ENCODE measurements at places on chromosomes 12 and 14.

DNA sequence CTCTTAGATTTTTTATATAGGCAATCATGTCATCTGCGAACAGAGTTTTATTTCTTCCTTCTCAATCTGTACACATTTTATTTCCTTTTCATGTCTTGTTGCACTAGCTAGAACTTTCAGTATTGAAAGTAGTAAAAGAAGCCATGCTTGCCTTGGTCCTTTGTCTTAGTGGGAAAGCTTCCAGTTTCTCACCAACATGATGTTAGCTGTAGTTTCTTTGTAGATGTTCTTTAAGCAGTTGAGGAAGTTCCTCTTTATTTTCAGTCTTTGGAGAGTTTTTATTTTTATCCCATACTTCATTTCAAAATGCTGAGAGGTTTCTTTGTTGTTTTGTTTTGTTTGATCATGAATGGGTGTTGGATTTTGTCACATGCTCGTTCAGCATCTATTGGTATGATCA, 12.7 kb upstream of the RIMKLB start:
- DNase-seq, result no peak

DNA sequence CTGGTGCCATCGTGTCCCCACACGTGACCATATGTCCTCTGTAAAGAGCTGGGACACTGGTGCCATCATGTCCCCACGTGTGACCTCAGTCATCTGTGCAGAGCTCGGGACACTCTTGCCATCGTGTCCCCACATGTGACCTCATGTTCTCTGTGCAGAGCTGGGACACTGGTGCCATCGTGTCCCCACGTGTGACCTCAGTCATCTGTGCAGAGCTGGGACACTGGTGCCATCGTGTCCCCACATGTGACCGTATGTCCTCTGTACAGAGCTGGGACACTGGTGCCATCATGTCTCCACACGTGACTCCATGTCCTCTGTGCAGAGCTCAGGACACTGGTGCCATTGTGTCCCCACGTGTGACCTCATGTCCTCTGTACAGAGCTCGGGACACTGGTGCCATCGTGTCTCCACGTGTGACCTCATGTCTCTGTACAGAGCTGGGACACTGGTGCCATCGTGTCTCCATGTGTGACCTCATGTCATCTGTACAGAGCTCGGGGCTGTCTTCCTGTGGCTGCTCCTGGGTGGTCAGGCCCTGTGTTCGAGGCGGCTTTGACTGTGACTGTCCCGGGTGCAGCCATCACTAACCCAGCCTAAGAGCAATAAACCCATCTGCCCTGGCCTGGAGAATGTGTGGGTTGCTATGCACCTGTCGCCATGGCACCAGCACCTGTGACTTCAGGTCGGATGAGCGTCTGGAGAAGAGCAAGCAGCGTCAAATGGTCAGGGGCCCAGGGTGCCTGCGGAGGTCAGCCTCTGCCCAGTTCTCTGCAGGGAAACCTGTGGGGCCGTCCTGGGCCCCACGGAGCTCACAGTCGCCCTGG, 334.4 kb downstream of the ADGRD1 start:
- DNase-seq, result no peak

- DNase-seq, result peak; percentile 66
Observed at GRCh38 chr14:91286530-91286937, 42.0 kb upstream of the GPR68 start.

GRCh38 chr14:100404419-100404818, 81.3 kb downstream of the SLC25A47 start:
- DNase-seq, result no peak

- DNase-seq, result no peak
Observed at GRCh38 chr14:74613211-74613914, 1.3 kb upstream of the LTBP2 start.

DNA sequence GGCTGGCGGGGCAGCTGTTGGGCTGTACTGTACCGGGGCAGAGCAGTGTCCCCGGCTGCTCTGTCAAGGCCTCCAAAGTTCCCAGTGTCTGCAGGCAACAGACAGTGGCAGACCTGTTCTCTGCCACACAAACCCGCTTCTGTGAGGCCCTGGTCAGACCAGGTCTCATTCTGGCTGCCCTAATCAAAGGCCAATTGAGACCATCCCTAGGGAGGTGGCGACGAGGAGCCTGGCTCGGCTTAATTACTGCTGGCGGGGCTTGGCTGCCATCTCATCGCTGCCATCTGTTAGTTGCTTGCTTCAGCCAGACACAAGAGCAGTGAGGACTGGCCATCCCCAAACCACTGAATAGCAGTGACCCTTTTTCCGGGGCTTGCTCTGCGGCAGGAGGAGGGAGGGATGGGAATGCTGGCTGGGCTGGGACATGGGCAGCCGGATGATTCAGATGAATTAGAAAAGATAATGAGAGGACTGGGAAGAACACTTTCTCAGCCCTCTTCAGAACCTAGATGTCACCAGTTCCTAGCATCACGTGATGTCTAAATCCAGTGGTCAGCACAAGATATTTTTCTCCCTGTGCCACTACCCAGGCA, 24.5 kb downstream of the ERG28 start:
- DNase-seq, result no peak

GRCh38 chr12:45256721-45257120, 40.8 kb downstream of the ANO6 start:
- DNase-seq, result no peak

- no peak for DNase-seq
Observed at GRCh38 chr12:20372326-20373096, 4.2 kb downstream of the PDE3A start.

DNA sequence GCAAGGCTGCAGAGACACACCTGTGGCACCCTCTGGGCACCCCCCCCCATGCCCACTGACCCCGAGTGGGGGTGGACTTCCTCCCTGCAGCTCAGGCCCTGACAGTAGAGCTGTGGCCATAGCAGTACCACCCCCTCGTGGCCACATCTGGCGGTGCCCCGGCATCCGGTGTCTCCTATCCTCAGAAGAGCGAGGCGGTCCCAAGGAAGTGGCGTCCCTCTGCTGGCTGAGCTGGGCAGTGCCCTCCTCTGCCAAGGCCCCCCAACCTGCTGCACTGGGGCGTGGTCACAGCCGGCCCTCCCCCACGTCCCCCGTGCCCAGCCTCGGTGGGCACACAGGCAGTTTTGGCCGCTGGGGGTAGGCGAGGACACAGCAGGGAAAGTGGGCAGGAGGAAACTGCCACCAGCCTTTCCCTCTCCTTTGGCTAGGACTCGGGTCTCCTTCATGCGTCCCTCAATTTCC, 6.0 kb upstream of the SLC6A12 start:
- peak; percentile 6 for DNase-seq

DNA sequence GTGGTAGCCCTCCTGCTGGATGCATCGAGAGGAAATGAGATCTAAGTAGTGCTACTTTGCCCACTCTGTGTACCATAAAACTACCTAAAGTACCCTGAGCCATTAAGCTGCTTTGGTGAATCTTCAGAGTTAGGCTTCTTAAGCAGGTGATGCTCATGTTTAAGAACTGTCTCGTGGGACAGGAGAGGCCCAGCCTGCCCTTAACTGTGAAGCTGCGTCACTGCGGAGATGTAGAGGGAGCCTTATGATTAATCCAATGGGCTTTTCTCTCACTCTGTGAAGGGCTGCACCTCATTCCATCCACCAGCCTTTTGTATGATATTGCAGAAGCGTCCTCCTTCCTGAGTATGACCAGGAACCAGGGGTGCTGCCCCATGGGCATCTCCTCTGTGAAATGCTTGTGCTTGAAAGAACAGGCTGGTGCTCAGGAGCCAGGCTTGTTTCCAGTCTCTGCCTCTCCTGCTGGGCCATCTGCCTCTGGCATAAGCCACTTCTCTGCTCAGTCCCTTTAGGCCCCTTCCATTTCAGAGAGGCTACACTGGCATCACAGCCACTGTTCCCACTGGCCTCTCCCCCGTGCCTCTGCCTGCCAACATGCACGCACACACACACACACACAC, 6.8 kb upstream of the CCDC177 start:
- no peak for DNase-seq

GRCh38 chr14:60315196-60315990, 66.4 kb downstream of the PPM1A start:
- DNase-seq, result no peak

- peak; percentile 43 for DNase-seq
Observed at GRCh38 chr12:6606331-6607131, 648 bp downstream of the CHD4 start.

GRCh38 chr12:32400866-32401265, 1.5 kb downstream of the FGD4 start:
- no peak for DNase-seq

GRCh38 chr14:81246461-81247270, 25.9 kb upstream of the GTF2A1 start:
- DNase-seq, result no peak

- no peak for DNase-seq
Observed at GRCh38 chr14:24875203-24875838, 174.6 kb downstream of the STXBP6 start.

- DNase-seq, result no peak
Observed at GRCh38 chr12:2753536-2753935, 41.2 kb upstream of the FKBP4 start.

DNA sequence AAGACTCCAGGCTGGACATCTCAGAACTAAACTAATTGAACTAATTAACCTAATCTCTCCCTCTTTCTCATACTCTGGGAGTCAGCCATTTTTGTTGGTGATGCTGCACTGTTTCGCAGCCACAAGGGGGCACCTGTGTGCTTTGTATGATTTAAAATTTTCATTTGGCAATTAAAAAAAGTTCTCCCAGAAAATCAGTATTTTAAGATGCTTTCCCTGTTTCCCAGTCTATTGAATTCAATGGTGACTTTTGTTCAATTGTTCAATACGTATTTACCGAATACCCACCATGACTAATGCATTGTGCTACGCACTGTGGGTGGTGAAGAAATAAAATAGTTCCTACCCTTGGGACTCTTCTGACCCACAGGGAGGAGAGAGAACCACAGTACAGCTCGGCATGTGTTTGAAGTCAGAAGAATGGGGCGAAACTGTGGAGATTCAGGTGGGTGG, 63.7 kb downstream of the ZNF664 start:
- peak; percentile 5 for DNase-seq

DNA sequence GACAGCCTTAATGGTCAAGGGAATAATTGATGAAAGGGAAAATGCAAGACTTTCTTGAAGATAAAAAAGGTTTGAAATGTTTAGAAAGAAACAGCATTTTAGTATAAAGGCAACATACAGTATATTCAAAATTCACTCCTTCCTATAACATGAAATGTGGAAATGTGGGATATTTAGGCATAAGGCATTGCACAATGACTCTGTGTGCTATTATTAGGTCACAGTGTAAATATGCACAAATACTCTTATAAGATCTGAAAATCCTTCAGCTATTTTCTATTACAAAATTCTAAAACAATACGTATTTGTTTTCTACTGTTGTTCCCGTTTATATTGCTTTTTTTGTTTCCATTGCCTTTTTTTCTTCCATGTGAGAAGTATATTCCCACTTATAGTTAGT, 127.7 kb downstream of the SLC16A7 start:
- no peak for DNase-seq

- no peak for DNase-seq
Observed at GRCh38 chr12:20272161-20272560, 96.2 kb upstream of the PDE3A start.

GRCh38 chr12:107404981-107405380, 280.6 kb upstream of the PWP1 start:
- DNase-seq, result no peak

DNA sequence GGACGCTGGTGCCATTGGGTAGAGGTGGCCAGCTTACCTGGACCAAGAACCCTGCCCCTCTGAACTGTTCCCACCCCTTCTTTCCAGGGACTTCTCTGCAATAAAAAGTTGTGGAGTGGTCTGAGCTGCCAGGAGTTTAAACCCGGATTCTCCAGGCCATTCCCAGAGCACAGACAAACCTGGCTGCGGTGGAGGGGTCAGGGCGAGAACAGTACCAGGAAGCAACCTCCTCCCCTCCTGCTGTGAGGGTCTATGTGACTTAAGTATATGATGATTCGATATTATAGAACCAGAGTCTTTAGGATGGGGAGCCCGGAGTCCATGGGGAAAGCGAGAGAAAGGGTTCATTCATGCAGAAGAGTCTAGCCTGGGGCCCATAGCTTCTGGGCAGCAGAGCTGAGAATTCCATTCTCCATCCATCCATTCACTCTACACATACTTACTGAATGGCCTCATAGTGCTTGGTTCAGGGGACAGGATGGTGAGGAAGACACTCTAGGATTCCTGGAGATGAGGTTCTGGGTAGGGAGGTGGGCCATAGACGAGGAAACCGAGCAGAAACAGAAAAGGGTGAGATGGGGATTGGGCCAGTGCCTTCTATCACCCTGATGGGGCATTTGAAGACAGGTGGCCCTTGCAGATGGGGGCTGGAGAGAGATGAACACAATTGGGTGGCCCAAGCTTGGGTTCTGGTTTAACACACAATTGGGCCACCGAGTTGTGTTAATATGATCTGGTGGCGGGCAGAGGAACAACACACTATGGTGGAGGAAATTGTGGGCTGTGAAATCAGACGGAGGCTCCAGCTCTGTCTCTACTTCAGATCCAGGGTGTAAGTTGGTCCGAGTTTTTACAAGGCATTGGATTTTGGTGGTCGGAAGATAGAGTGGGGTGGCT, 5.2 kb downstream of the KRT86 start:
- no peak for DNase-seq

- DNase-seq, result no peak
Observed at GRCh38 chr14:94571950-94572349, 9.3 kb upstream of the SERPINA5 start.

GRCh38 chr12:88947486-88948043, 367.3 kb upstream of the KITLG start:
- no peak for DNase-seq

GRCh38 chr12:90773491-90773890, 181.5 kb downstream of the CCER1 start:
- DNase-seq, result no peak

GRCh38 chr12:28506271-28506670, 316.0 kb downstream of the CCDC91 start:
- DNase-seq, result no peak

GRCh38 chr14:69013943-69014782, 35.1 kb upstream of the ACTN1 start:
- DNase-seq, result no peak

DNA sequence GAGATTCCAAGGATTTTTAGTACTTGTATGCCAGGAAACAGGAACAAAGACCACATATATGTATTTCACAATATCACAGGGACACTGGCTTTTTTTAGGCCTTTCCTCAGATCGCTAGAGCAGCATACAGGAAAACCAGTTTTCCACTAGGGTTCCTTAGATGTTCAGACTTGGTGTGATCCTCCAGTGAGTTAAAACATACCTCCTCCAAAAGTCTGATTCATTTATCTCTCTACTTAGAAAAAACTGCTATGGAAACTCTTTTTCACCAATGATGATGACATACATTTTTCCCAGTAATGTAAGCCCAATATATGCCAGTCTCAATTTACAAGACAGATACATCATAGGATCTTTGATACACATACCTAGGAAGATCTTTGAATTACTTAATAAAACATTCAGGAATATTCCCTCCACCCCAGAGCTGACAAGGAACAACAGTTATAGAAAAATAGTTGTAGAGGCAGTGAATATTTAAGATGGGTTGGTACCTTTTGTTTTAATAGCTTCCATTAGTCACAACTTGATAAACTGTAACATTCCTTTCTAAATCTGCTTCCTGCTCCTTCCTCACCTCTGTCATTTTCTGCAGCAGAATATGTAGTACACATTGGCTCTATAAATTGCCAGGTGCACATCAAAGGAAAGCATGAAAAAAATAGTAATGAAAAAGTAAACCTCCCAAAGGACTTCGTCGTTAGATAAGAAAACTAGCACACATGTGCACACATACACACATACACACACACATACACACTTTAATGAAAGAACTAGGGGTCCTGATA, 27.5 kb downstream of the BCAT1 start:
- DNase-seq, result no peak

All from activated effector memory CD4-positive, alpha-beta T cell treated with Interleukin-2 at 50 U/mL for 16 hours (primary cell).